Common myeloid progenitor, CD34-positive (primary cell): ENCODE measurements at places on chromosomes 4 and X.

DNA sequence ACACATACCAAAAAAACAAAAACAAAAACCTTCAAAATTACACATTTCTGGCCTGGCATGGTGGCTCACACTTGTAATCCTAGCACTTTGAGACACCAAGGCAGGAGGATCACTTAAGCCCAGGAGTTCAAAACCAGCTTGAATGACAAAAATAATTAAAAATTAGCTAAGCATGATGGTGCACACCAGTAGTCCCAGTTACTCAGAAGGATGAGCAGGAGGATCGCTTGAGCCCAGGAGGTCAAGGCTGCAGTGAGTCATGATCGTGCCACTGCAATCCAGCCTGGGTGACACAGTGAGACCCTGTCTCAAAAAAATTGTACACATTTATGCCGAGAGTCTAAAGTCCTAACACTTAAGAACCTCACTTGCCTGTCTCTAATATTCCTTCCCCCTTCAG, 18.3 kb downstream of the SLC39A8 start:
- DNase-seq = no peak
- H3K27me3 ChIP-seq = no peaks in the 10 kb centered on the region
- H3K27ac ChIP-seq = no peak overlapping the region

DNA sequence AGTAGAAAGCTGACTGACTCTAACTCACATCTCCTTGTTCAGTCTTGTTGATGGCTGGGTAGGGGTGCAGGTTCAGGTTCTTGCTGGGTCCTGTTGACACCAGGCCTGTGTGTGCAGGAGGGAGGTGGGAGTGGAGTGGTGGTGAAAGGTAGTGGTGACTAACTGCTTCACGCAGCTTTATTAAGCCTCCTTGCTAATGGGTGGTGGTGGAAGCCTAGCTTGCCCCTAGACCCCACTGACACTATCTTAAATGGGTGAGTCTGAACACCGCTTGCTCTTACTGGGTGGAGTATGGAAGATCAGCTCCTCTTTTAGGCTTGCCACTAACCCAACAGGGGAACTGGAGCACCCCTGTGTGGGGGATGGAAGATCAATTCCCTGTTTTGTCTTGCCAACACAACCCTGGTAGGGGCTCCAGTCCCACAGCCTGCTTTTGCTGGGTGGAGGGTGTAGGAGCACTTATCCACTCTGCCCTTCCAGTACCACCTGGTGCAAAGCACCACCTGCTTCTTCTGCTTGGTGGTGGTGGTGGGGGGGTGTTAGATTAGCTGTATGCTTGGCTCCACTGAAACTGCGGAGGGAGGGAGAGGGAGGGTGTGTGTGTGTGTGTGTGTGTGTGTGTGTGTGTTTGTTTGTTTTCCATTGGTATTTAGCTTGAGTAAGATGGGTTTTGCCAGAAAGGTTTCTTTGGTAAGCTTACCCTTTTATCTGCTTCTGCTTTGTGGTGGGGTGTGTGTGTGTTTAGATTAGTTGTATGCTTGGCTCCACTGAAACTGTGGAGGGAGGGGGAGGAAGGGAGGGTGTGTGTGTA, 25.6 kb downstream of the KDM6A start:
- DNase-seq = no peak
- no peak overlapping the region for H3K27ac ChIP-seq
- H3K4me1 ChIP-seq = peaks cover 4% of the 10 kb centered on the region
- no peaks in the 10 kb centered on the region for H3K36me3 ChIP-seq
- no peak overlapping the region for H3K4me3 ChIP-seq

- no peaks in the 10 kb centered on the region for H3K36me3 ChIP-seq
- H3K27me3 ChIP-seq = no peaks in the 10 kb centered on the region
- H3K27ac ChIP-seq = no peak overlapping the region
- DNase-seq = no peak
- no peak overlapping the region for H3K4me3 ChIP-seq
- H3K4me1 ChIP-seq = peaks cover 4% of the 10 kb centered on the region
Observed at GRCh38 chr4:94726524-94727123, 31.1 kb upstream of the BMPR1B start.

DNA sequence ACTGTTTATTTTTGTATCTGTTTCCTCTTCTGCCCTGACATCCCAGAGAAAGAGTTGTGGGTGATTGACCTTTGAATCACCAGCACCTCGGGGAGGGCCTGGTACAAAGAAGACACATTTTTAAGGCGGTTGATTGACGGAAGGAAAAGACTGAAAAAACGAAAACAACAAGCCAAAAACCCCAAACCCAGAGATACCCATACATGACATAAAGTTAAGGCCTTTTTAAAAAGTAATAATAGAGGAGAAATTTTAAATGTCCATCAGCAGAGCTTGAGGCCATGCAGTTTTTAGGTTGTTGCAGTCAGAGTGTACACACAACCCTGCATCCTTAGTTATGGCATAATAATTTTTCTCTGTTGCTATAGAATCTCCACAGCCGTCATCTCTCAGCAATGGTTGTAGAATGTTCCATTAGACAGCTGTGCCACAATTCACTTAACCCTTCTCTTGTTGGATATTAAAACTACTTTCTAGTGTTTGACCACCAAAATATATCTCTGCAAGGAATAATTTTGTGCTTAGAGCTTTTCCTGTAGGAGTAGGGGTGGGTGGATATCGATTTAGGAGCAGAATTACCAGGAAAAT, 110.2 kb downstream of the GNL3L start:
- no peaks in the 10 kb centered on the region for H3K27me3 ChIP-seq
- peak overlapping the region; percentile 69 for H3K4me3 ChIP-seq
- H3K27ac ChIP-seq = peak overlapping the region; percentile 97
- no peaks in the 10 kb centered on the region for H3K36me3 ChIP-seq
- no peak for DNase-seq
- H3K4me1 ChIP-seq = no peaks in the 10 kb centered on the region

GRCh38 chr4:20255251-20255586, 3.5 kb downstream of the SLIT2 start:
- peaks cover 13% of the 10 kb centered on the region for H3K27me3 ChIP-seq
- H3K4me1 ChIP-seq = peaks cover 38% of the 10 kb centered on the region
- H3K27ac ChIP-seq = no peak overlapping the region

DNA sequence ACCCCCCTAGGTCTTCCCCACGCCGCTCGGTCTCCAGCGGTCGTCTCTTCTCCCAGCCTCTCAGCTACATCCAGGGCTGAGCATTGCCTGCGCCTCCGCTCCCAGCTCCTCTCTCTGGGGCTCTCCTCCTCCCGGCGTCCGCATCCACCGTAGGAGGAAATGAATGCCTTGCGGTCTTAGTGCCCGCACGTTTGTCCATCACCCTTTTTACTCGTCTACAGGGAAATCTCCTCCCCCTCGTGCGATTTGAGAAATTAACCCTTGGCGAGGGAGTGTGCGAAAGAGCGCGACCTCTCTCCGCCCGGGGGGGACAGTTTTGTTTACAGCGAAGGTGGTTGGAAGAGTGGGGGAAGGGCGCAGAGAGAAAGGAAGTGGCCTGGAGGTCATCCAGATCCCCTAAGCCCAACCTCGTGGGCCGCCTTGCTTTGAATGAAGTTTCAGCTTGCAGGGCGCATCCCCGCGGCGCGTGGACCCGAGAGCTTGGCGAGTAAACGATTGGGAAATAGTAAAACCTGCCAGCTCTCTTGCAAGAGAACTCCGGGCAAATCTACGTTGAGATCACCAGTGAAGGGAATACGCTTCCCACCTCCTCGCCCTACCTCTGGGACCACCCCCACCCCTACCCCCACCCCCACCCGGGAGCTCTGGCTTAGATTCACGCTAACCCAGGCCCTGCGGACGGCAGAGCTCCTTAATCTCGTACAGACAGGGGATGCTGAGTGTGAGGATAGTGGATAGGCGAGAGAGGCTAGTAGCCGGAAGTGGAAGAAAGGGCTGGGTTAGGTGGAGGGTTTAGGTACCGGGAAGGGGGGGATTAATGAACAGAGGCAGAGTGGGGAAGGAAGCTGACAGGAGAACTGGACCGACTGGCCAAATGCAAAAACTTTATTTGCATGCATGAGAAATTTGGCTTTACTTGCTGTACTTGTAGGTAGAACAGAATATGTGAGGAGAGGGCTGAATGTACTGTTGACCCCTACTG, at the start of gene ELOVL6:
Gene ELOVL6, minus strand, starts transcription at position 181 of the 982 bp plus-strand sequence. CDS start 280 bp downstream, outside the sequence.
- H3K4me3 ChIP-seq = peak within 1 kb of the TSS; percentile 97
- peak; percentile 31 for DNase-seq
- no peaks in the 10 kb centered on the region for H3K27me3 ChIP-seq
- H3K27ac ChIP-seq = peak within 1 kb of the TSS; percentile 77
- no peaks in the 10 kb centered on the region for H3K36me3 ChIP-seq

DNA sequence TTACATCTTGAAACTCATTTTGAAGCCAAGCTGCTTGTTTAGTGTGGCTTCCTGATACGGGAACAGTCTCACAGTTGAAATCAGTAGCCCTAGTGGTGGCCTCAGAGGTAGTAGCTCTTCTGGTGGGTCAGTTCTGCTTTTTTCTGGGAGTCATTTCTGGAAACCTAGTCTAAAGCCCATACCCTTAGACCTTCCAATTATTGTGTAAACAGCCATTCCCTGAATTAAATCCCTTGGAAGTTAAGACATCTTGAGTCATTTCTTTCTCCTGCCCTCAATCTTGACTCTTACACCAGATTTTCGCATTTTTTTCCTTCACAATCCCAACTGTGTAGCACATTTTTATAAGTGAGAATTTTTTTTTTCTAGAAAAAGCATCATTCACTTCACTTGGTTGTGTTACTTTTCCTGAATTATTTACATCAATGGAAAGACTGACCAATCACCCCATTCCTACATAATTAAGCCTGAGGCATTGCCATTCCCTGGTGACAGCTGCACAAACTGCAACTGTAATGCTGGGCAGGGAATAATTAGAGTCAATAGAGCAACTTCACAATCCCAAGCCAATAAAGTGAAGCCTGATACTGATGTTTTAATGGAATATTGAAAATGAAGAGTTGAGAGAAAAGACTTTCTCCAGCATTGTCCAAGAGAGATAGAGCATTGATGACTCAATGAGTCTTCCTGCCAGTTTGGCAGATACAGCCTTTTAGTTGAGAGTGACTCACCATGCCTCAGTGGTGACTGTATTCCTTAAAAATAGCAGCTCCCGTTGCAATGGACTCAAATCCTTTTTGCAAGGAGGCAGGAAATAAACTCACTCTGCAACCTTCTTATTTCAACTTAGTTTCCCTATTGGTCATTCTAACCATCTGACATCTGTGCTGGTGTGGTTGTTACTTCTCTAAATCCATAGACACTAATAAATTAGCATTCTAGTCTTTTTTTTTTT, 13.0 kb upstream of the SEPSECS start:
- H3K4me3 ChIP-seq = no peak overlapping the region
- no peaks in the 10 kb centered on the region for H3K27me3 ChIP-seq
- no peaks in the 10 kb centered on the region for H3K4me1 ChIP-seq

DNA sequence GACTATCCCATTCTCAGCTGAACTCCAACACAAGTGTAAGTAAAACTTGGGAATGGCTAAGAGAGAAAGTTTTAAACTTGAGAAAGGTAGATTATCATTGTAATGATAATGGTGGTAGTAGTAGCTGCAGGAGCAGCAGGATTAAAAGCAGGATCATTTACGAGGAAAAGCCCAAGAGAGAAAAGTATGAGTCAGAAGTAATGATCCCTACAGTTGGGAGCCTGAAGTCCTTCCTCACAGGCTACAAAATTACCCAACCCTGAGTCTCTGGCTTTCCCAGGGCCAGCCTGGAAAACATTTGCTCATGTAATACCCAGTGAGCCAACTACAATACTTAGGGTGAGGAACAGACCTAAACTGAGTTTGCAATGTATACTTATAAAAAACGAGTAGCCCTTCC, 4.4 kb upstream of the PRDM8 start:
- H3K4me3 ChIP-seq = no peak overlapping the region
- H3K27me3 ChIP-seq = peaks cover 17% of the 10 kb centered on the region
- peaks cover 28% of the 10 kb centered on the region for H3K4me1 ChIP-seq
- no peak for DNase-seq

DNA sequence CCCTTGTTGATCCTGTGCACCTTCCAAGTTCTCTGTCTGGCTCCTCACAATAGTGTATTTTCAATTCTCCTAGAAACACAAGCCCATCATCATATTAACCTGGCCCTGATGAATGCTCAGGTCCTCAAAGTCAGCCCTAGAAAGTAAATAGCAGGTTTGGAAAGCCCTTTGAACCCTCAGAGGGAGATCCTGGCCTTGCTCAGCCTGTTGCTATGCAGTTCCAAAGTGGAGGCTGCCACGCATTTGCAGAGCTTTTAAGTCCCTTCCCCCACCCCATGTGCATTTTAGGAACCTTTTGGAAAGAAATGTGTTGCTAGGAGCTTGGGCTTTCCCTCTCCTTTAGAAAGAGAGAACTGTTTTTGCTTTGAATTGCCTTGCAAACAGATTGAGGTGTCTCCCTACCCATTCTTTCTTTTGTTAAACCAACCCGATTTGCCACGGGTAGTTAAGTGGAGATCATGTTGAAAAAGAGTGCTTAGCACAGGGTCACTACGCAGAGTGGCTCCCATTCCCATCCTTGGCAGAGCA, 12.2 kb downstream of the MAMLD1 start:
- no peak for DNase-seq
- H3K27ac ChIP-seq = no peak overlapping the region
- no peaks in the 10 kb centered on the region for H3K27me3 ChIP-seq
- no peak overlapping the region for H3K4me3 ChIP-seq
- H3K4me1 ChIP-seq = no peaks in the 10 kb centered on the region

DNA sequence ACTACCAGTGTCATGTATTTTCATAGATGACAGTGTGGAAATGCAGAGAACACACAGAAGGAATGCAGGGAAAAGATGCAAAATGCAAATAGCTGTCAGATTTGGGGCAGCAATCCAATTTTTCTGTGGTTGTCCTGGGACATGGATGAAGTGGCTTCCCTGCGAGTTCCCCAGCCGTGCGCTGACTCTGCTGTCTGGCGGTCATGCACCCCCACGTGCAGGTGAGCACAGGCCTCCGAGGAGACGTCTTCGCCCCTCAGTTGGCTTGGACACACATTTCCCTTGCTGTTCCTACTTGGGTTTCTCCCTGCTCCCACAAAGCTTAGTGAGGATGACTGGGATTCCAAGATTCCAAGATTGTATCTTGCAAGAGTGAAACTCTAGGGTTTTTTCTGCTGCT, 24.4 kb downstream of the BLOC1S4 start:
- H3K27me3 ChIP-seq = no peaks in the 10 kb centered on the region
- no peaks in the 10 kb centered on the region for H3K4me1 ChIP-seq

DNA sequence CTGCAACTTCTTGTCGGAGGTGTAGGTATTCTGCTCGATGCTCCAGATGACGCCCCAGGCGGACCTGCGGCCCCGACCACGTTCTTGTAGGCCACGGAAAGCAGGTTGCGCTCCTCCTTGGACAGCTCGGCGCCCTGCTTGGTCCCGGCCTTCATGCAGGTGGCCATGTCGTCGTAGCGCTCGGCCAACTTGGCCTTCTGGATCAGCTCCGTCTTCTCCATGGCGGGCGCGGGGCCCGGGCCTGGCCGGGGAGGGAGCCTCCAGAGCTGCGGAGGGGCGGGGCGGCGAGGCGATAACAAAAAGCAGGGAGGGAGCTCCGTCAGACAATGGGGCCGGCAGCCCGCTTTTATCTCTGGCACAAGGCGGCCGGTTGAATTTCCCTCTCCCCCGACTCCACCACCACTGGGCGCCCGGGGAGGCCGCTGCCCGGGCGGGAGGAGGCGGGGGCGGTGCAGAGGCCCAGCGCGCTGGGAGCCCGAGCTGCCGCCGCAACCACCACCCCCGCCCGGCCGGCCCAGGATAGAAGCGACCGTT, 28.3 kb upstream of the DRP2 start:
- H3K4me3 ChIP-seq = no peak overlapping the region
- no peaks in the 10 kb centered on the region for H3K36me3 ChIP-seq
- no peak overlapping the region for H3K27ac ChIP-seq
- H3K4me1 ChIP-seq = no peaks in the 10 kb centered on the region
